NCI-H1105 (cell line): ENCODE measurements at places on chromosomes 16 and 17.

DNA sequence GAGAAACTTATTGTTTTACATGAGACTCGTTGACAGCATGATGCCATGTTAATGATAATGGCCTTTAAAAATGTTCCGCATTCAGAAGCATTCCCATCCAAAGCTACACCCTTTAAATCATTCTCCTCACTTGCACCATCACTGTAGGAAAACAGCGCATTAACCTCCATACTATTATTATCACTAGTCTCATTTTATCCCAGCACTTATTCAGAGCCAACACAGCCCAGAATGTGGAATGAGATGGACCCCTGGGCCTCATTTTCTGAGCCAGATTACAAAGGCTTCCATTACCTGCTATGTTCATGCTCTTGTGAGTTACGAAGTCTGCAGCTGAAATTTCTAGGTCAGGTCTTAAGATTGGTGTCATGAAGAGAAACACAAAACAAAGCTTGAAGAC, 159.4 kb downstream of the HS3ST3A1 start:
- no peak for DNase-seq

DNA sequence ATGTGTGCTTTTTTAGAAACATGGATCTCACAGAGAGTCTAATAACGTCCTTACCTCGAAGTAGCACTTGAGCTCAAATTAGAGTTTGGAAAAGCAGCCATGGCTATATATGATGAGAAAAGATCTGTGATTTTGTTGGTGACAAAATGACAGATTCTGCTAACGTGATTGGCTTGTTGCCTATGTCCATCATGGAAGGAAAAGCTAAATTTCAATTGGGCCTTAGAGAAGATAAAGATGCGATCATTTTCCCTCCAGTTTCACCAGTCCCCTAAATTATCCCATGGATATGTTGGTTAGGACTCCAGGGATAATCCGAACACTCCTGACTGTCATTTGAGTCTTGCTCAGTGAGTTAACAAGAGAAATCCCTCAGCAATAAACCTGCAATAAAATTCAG, 175.8 kb downstream of the C16orf95 start:
- no peak for DNase-seq

DNA sequence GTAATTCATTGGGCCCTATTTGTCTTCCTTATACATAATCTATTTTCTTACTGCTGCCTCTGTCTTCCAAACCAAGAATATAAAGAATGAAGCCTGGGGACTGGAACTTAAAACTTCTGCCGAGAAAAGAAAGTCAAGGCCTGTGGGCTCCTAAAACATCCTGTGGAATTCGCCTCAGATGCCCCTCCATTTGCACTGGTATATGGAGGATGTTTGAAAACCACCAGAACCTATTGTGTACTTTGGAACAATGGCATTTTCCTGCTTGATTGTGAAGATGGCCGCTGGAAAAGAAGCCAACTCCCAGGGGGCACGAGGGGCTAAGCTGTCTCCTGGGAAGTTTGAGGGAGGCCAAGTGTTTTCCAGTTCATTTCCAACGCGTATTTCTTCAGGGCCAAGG, 122.4 kb downstream of the WWOX start:
- DNase-seq = no peak

GRCh38 chr17:44115585-44116415, 7.6 kb downstream of the HDAC5 start:
- no peak for DNase-seq

DNA sequence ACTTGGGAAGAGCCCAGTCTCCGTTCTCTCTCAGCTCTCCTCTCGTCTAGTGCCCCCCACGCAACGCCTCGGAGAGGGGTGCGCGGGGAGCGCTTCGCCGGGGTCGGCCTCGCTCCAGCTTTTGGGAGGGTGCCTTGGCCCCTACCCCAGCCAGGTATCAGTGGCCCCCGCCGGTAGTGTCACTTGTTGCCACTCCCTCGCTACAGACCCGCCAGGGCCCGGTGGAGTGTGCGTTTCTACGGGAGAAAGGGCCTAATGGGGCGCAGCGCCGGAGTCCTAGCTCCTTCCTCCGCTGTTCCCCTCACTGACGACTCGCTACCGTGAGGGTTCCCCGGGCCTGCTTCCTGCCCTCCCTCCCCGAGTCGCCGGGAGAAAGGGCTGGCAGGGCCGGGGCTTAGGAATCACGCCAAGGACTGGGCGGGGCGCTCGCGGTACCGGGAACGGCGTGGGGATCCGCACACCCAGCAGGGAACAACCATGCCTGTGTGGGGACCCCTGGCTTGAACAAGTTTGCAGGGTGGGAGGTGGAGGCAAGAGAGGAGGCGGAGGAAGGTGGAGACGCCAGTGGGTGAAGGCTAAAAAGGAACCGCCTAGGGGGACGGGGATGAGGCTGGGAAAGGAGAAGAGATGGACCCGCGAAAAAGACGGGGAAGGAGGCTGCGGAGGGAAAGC, 997 bp upstream of the CDH11 start:
- no peak for DNase-seq

DNA sequence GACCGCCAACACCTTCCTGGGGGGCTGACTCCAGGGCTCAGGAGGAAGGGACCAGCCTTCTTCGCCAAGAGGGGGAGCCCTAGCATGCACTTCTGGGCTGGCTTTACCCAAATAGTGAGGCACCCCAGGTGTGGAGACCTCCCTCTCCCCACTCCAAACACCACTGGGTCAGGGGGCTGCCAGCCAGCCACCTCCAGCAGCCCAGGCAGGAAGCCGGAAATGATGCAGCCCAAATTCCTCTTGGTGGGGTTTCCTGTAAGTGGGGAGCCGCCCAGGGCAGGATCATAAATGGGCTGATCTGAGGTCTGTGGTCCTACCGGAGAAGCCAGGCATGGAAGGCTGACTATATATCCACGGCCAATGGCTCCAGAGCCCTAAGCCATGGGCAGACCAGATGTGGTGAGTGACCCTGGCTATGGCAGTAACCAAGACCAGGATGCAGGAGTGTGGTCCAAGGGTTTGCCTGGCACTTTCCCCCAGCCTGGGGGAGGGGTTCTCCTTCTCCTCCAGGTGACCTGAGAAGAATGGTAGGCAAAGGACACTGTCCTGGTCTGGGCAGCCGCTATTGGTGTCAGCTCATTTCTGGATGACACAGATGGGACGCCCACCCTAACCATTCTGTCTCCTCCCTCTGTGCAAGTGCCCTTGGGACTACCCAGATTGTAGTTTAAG, 4.2 kb downstream of the GIT1 start:
- no peak for DNase-seq

DNA sequence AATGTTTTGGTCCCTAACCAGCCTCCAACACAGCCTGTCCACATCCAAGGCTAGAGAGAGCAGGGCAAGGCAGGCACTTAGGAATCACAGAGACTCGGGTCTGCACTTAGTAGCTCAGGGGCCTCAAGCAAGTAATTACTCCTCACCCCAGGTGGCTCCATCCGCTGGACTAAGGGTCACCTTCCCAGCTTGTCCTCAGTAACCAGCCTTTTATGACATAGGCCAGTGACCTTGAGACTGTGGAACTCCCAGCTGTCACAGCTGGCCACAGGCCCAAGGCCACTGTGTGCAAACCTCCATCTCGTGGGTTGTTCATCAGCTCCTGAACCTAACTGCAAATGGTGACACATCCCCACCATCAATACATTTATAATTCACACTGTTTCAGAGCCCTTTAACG, 68.6 kb downstream of the CDYL2 start:
- no peak for DNase-seq

- no peak for DNase-seq
Observed at GRCh38 chr16:7313170-7313569, 19.5 kb upstream of the RBFOX1 start.

GRCh38 chr17:51166198-51166986, at the start of gene NME2:
NME2 (plus strand) TSS chr17:51166411; CDS start chr17:51166831, 420 bp downstream.
- DNase-seq = peak; percentile 57

DNA sequence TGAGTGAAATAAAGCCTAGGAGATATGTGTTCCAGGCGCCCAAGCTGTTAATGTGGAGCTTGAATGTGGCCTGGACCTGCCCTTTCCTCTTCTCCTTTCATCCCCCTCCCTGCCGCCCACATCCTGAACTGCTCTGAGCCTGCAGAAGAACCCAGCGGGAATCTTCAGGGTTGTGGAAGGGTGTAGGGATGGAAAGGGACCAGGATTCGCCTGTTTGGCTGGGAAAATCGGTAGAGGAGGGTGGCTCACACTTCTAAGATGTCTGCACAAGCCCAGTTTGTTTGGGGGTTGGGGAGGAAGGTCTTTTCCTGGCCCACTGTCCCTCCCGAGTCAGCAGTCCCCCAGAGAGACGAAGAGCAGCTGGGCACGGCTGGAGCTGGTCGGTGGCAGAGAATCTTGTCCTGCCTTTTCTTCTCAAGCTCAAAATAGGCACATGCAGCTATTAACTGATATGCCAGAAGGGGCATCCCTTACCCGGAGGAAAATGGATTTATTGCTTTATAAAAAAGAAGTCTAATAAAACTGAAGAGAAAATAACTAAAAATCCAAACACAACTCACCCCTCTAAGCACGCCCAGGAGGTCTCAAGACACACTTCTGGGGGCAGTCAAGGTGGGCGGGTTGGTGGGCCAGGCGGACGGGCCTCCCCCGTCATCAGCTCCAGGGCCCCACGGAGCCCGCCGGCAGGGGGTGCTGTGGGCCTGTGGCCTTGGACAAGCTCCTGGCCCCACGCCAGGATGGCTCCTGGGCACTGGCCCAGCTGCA, 11.5 kb upstream of the PITPNA start:
- DNase-seq = peak; percentile 54

GRCh38 chr17:60155815-60156214, 6.0 kb downstream of the CA4 start:
- DNase-seq = no peak

- DNase-seq = no peak
Observed at GRCh38 chr17:72913142-72913682, 179.3 kb downstream of the SLC39A11 start.

DNA sequence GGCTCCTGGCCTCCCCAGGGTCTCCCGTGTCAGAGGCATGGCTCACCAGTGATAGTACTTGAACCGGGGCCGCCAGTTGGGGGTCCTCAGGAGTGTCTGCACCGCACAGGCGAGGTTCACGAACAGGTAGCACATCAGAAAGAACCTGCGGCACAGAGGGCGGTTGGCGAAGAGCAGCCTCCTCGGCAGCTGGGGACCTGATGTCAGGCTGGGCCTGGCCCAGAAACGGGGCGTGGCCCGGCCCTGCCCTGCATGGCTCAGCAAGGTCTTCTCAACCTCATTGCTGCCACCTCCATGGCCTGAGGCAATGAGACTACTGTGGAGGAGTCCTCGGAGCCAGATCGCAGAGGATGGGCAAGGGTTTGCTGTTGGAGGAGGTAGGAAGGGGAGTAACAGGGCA, 4.1 kb upstream of the LCAT start:
- DNase-seq = no peak

DNA sequence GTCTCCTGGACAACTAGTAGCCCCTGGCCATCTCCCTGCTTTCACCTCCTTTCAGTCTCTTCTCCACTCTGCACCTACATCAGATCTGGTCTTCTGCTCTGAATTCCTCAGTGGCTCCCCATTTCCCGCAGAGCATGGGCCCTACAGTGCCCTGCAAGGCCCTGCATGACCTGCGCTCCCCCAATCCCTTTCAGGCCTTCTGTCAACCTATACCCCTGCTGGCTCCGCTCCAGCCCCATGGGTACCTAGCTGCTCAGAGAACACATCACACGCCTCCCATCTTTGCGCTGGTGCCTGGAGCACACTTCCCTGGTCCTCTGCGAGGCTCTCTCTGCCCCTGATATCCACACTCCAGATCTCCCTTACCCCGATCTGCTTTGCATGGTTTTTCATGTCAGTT, 145.2 kb downstream of the KATNIP start:
- DNase-seq = no peak
